ENCODE measurements at places on chromosomes 5 and 9.
A peak's percentile ranks its signal among the peaks of the same experiment; 100 is the strongest.

DNA sequence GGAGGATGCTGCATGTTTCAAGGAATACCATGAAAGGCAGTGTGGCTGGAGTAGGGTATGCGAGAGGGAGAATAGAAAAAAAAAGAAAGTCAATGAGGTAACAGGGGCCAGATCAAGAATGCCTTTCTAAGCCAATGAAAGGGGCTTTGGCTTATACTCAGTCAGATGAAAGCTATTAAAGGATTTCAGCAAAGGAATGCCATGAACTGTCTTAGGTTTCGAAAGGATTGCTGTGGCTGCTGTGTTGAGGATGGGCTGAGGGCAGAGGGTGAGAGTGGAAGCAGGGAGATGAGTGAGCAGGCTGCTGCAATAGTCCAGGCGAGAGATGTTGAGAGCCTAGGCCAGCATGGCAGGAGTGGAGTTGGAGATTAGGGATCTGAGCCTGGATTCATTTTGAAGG is 135.4 kb upstream of the CKMT2 start:
- no peak for DNase-seq

GRCh38 chr9:125932012-125932411 is 184.8 kb downstream of the PBX3 start:
- DNase-seq: peak; percentile 49

- peak; percentile 55 for DNase-seq
Observed at GRCh38 chr9:133375116-133375723, 640 bp downstream of the SURF4 start.

DNA sequence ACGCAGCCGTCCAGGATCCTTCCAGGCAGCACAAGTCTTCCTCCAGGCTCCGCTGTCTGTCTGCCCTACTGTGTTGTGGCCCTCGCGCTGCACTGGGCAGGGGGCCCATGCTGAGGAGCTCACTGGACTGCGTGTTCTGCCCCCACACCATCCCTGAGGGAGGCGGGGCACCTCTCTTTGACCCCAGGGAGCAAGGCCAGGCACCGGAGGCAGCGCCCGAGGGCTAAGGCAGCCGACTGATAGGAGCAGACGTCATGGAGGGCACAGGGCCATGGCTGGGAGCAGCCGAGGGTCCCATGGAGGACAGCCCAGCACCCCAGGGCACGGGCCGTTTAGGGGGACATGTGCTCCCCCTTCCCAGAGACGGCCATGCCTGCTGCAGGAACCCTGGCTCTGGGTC is 46.7 kb downstream of the KCNT1 start:
- DNase-seq: no peak

DNA sequence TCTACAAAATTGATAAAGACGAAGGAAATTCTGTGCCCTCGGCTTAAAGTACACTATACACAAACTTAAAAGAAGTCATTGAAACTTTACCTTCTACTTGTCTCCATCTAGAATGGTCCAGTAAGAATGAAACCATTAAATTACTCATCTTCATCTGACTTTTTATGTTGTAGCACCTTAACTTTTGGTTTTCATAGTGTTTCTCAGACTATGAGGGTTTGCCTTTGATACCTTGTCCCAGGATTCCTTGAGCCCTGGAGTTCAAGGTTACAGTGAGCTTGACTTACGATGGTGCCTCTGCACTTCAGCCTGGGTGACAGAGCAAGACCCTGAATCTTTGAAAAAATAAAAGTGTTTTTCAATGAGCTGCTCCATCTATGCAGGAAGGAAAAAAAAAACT is 132.2 kb downstream of the CDC42SE2 start:
- DNase-seq: no peak
